ENCODE measurements at places on chromosomes 12 and 14.
A peak's percentile ranks its signal among the peaks of the same experiment; 100 is the strongest.

- no peak for DNase-seq
Observed at GRCh38 chr12:104551-105081, 38.0 kb downstream of the IQSEC3 start.

- peak; percentile 70 for DNase-seq
Observed at GRCh38 chr12:78192979-78193378, 362.3 kb downstream of the NAV3 start.

GRCh38 chr12:3647504-3647903, 105.4 kb downstream of the CRACR2A start:
- no peak for DNase-seq

- DNase-seq = no peak
Observed at GRCh38 chr12:111409403-111409779, 3.7 kb downstream of the SH2B3 start.

DNA sequence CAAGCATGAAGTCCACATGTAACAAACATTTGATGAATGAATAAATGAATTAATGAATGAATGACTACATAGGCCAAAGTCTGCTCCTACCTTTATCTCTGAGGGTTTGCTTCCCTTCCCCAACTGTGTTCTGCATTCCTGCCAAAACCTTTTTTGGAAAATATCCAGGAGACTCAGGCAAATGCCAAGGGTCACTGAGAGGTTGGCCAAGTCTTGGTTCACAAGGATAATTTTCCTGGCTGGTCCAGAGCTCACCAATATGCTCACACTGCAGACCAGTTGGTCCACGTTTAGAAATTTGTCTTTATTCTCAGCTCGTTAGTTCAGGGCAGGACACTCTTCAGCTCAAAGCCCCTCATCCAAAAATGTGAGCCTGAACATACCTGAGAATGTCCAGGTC, 10.2 kb downstream of the TMEM233 start:
- no peak for DNase-seq

DNA sequence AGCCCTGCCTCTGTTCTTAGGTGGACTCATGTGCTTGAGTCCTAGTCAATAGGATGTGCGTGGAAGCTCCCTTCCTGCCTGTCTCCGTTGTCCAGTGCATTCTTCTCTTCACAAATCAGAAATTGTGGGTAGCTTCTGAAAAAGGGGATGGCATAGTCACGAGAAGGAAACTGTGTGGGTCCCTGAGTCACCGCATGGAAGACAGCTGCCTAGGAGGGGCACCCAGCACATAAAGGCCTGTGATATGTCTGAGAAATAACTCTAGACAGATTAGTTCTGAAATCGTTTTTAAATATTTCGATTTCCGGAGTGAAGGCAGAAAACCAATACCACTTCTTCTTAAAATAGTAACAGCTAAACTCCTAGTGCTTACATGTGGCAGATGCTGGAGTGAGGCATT, 974.4 kb downstream of the BCL11B start:
- no peak for DNase-seq

DNA sequence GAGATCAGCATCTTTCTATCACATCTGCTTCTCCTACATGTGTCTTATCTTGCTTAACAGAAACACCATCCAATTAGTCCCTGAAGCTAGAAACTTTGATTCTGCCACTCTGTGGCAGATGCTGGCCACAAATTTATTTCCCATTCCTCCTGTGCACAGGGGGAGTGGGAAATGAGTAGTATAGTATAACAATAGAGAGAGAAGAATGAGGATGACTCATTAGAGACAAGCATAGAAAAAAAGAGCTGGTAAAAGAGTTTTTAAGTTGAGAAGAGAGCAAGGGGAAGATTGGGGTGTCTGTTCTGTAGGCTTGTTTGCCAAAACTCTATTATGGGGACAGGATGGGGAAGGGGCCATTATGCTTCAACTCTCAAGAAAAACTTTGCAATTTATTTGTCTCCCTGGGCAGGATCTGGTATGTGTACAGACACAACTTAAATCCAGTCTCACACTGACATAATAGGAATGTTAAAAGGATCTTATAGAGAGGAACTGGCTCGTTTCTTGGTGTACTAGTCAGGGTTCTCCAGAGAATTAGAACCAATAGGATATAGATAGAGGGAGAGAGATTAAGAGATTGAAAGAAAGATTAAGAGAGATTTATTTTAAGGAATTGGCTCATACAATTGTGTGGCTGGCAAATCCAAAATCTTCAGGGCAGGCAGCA, 142.6 kb upstream of the CPSF6 start:
- DNase-seq = peak; percentile 35

GRCh38 chr14:100537446-100538350, 49.5 kb downstream of the BEGAIN start:
- no peak for DNase-seq

DNA sequence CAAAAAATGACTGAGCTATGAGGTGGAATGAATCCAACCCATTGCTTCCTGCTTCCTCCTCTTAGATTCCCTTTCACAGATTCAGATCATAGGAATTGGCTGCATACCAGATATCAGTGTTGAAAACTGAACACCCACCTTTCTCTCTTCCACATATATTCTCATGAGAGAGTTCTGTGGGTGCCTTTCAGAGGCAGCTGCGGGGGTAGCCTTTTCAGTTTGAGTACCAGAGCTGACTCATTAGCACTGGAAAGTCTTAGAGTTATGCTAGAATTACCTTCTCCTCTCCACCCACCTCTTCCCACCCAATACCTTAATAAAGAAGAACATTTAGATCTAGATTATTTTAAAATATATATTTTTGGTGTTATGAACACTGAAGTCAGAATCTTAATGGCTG, 495.4 kb upstream of the SEL1L start:
- no peak for DNase-seq

- DNase-seq = no peak
Observed at GRCh38 chr12:124632519-124632984, 65.1 kb upstream of the NCOR2 start.

DNA sequence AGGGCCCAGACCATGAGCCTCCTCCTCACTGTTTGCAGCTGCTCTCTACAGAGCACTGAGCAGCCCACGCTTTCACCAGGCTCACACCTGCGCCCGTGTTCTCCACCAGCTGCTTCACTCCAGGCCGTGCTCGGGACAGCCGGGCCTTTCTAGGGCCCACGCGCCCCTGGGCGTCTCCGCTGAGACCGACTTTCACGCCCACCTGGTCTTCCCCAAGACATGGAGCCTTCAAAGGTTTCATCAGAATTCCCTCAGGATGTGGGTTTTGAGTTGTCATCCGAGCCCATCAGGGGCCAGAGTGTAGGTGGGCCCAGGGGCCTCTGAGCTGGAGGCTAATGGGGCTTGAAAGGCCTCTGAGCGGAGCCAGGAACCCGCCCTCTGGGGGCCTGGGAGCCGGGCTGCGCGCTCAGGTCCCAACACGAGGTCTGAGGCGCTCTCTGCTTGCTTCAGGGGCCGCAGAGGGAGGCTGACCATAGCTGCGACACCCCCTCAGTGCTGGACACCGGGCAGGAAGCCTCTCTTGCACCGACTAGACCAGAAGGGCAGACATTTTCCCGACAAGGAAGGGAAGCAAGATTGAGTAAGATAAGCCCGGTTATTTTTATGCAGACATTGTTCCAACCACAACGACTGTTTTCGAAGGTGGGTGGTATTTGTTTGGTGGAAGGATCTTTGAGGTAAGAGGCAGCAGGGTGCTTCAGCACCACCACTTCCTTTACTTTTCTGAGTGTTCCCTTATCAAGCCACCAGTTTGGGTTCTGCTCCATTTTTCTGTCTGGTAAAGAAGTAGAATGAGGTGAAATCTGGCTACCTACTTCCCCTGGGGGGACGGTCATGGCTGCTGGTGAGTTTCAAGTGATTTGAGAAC, 125.0 kb upstream of the FUT8 start:
- no peak for DNase-seq

DNA sequence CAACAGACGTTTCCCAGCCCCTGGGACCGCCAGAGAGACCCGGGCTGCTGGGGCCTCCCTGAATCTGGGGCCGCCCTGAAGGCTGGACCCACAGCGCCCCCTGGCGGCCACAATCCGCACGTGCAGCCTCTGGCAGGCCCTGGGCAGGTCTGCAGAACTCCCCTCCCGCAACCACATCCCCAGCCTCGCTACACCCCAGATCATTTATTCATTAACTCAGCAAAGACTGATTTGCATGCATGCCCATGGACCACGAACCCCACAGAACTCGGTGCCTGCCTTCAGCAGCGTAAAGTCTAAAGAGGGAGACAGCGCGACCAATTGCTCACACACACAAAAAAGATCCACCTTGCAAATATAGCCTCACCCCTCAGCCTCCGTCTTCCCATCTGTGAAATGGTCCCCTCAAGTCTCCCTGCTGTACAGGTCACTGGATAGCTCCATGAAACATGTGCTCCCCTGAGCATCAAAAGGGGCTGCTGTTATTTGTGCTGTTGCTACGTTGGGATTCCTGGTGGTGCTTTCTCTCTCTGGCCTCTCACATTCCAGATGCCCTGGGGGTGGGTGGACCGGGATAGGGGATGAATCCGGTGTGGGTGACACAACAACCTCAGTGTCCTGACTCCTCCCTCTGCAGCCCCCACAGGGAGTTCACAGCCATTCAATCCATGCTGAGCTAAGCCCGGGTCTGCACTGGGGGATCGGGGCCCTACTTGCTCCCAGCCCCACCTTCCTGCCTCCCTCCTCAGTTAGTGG, 96.4 kb downstream of the SCARB1 start:
- peak; percentile 60 for DNase-seq

DNA sequence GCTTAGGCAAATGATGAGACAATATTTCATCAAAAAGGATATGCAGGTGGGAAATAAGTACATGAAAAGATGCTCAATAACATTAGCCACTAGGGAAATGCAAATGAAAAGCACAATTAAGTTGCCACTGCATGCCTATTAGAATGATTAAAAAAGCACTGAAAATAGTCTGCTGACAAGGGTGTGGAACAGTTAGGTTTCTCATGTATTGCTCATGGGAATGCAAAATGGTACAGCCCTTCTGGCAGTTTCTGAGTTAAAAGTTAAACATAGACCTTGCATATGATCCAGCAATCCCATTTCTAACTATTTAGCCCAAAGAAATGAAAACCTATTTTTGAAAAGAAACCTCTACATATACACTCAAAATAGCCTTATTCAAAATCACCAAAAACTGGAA, 393.0 kb downstream of the BMP4 start:
- DNase-seq = no peak

- DNase-seq = no peak
Observed at GRCh38 chr12:7017870-7018349, 366 bp downstream of the LPCAT3 start.

DNA sequence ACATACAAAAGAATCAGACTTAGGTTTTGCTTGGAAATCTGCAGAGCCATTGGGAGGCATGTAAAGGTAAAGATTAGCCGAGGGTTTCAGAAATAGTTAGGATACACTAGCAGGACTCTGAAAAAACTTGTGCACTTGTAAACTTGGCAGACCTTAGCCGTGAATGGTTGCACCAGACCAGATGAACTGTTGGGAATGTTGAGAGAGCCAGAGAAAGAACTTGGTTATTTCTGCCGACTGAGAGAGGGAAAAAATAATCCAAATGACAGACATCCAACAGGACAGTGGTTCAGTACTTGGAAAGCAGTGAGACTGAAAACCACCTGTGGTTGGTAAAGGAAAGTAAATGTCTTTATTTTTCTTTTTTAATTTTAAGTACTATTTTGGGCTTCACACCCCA, 222.5 kb upstream of the DDHD1 start:
- DNase-seq = no peak

- peak; percentile 6 for DNase-seq
Observed at GRCh38 chr12:10941916-10942607, 3.0 kb upstream of the TAS2R14 start.

DNA sequence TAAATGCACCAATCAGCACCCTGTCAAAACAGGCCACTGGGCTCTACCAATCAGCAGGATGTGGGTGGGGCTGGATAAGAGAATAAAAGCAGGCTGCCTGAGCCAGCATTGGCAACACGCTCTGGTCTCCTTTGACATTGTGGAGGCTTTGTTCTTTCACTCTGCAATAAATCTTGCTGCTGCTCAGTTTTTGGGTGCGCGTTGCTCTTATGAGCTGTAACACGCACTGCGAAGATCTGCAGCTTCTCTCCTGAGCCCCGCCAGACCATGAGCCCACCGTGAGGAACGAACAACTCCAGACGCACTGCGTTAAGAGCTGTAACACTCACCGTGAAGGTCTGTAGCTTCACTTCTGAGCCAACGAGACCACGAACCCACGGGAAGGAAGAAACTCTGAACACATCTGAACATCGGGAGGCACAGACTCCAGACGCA, 8.4 kb upstream of the PIANP start:
- no peak for DNase-seq

- no peak for DNase-seq
Observed at GRCh38 chr14:65748796-65749195, 336.3 kb downstream of the FUT8 start.

DNA sequence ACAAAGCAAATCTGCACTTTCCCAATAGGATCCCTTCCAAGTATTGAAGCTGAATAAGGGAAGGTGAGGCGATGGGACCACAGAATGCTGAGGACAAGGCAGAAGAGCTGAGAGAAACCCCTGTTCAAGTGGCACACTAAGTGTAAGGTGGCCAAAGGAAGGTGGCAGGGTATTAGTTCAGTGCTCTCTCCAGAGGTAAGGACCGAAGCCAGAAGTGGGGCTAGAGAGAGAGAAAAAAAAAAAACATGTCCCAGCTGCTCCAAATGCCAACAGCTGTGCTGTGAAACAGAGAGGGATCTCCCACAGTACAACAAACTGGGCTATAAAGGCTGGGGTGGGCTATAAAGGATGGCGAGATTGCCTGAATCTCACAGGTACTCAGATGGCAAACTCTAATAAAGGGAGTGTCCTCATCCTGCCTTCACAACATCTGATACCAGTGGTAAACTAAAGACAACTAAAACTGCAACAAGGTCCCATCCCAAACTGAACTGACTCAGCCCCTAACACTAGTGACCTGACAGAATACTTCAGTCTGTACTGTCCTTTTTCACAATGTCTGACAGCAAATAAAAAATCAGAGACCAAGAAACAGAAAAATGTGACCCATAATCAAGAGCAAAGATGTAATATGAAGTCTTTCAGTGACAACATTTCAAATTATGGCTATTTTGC, 47.9 kb downstream of the CDK17 start:
- DNase-seq = no peak

- peak; percentile 86 for DNase-seq
Observed at GRCh38 chr12:57744194-57744776, 554 bp upstream of the TSPAN31 start.

- DNase-seq = no peak
Observed at GRCh38 chr12:106455111-106455510, 97.6 kb downstream of the POLR3B start.

GRCh38 chr12:119375883-119376190, 41.3 kb downstream of the CCDC60 start:
- no peak for DNase-seq

DNA sequence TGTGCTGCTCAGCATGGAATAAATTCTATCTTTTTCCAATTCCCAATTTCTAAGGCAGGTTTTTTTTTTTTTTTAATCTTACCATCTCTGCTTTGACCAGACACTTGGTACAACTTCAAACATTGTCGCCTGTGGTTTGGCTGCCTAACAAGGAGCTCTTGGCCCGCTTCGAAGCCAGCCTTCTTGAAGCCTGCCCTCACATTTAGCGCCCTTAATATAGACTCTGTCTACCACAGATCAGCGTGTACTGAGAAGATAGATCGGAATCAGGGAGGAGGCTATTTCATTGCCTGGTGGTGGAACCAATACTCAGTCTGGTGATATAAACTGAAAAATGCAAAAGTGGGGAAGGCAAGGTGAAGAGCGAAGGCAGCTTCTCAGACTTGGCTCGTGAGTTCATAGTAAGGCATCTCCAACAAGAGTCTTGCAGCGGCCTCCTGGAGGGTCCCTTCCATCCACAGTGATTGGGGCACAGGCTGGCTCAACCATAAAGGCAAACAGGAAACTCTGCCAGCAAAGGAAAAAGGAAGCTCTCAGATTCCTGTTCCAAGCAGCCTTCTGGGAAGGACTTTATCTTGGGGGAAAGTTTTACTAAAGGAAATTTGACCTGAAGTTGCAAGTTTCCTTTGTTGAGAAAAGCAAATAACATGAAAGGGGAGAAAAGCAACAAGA, 103.2 kb upstream of the BCL2L14 start:
- no peak for DNase-seq

All from fibroblast of skin of right biceps (primary cell).